ENCODE measurements at places on chromosomes 5 and 9. TPM values are rescaled to one million over a fixed set of nuclear protein-coding genes. Genes with fewer than 3 reads are reported as not detected.
A peak's percentile ranks its signal among the peaks of the same experiment; 100 is the strongest.

The CFAP77 gene
- not detected for total RNA-seq

DNA sequence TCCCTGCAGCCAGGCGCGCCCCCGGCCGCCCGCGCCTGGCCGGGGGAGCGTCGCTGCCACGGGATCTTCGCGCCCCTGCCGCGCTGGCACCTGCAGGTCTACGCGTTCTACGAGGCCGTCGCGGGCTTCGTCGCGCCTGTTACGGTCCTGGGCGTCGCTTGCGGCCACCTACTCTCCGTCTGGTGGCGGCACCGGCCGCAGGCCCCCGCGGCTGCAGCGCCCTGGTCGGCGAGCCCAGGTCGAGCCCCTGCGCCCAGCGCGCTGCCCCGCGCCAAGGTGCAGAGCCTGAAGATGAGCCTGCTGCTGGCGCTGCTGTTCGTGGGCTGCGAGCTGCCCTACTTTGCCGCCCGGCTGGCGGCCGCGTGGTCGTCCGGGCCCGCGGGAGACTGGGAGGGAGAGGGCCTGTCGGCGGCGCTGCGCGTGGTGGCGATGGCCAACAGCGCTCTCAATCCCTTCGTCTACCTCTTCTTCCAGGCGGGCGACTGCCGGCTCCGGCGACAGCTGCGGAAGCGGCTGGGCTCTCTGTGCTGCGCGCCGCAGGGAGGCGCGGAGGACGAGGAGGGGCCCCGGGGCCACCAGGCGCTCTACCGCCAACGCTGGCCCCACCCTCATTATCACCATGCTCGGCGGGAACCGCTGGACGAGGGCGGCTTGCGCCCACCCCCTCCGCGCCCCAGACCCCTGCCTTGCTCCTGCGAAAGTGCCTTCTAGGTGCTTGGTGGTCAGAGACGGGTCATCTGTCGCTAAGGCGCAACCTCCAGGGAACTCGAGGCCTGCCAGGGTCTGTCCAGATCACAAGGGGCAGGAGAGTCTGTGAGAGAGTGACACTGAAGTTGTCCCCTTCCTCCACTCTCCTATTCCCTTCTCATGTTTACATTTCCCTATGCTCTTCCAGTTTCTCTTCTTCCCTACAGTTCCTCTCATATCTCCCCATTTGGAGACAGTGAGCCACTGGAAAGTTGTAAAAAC, 1.3 kb downstream of the GPR150 start:
- DNase-seq = no peak

DNA sequence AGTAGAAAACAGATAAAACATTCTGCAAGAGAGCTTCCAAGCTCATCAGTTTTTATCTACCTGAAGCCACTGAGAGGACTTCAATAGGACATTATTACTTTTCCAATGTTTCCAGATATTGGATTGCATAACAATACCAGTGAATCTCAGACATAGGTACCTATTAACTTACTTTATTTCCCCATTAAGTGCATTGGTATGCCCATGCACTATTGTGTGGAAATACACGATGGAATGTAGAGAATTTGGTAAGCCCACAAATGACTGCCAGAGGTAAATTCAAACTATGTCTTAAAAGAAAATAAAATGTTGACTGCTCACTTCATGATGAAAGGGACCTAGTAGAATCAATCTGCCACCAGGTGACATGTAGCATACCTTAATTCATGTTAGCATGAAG, 48.1 kb upstream of the PRR16 start:
- DNase-seq = no peak

GRCh38 chr5:53151713-53152458, 42.3 kb upstream of the MOCS2 start:
- DNase-seq = peak; percentile 75

DNA sequence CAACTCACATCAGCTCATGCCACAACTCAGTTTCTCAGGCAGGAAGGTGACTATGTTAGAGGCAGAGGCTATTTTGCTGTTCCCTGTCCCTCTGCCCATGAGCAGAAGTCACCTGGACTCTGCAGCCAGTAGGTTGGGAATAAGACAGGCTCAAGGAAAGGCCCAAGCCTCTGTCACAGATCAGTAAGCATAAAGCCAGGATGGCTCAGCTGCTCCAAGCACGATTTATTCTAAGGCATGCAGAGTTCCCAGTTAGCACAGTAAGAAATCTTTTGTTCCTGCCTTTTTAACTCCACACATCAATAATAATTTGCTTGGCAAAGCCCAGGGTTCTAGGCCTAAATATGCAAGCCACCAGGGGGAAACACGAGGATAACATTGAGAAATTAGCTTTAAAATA, 249.0 kb upstream of the ADRA1B start:
- no peak for DNase-seq
